ENCODE measurements at places on chromosomes 13 and 19. TPM values are rescaled to one million over a fixed set of nuclear protein-coding genes. Genes with fewer than 3 reads are reported as not detected.
A peak's percentile ranks its signal among the peaks of the same experiment; 100 is the strongest.

ERICH6B gene
- not detected for total RNA-seq

DNA sequence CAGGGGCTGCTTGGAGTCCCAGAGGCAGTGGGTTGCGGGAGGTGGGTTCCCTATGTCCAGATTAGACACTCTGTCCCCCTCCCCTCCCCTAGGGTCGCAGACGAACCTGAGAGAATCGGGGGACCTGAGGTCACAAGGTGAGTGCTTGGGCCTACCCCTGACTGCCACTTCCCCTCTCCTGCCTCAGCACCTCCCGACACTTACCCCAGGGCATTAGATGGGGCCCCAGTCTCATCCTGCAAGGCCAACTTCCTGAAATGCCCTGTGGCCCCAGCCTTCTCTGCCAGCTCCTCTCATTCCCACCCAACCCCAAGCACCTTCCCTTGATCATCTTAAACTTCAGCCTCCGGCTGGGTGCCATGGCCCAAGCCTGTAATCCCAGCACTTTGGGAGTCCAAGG is 23.0 kb downstream of the CKM start:
- H3K4me1 ChIP-seq, result no peaks in the 10 kb centered on the region
- H3K27me3 ChIP-seq, result no peaks in the 10 kb centered on the region
- H3K4me3 ChIP-seq, result no peak overlapping the region

ACP5 gene
- 16.6 TPM for total RNA-seq

- H3K27me3 ChIP-seq, result no peaks in the 10 kb centered on the region
- no peak overlapping the region for H3K27ac ChIP-seq
- no peaks in the 10 kb centered on the region for H3K4me1 ChIP-seq
- no peak for DNase-seq
Observed at GRCh38 chr19:51621178-51621577, 9.0 kb downstream of the SIGLEC5 start.

DNA sequence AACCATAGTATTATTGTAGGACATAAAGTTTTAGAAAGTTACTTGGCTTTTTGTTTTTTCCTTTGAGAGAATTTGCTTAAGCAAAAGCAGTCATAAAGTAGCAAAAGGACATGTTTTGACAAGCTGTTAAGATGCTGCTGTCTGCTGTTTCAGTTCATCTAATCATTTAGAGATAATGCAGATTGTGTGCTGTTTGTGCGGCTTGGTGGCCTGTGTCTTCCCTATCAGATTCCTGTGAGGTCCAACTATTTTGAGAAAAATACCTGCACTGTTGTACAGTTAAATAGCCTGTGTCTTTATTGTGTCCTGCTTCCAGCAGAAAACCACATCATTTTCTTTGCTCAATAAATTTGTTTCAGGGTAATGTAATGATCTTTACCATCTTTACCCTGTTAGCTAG is 20.0 kb downstream of the UCHL3 start:
- H3K4me3 ChIP-seq, result no peak overlapping the region
- no peak for DNase-seq
- H3K36me3 ChIP-seq, result no peaks in the 10 kb centered on the region
- H3K27me3 ChIP-seq, result no peaks in the 10 kb centered on the region
- no peaks in the 10 kb centered on the region for H3K4me1 ChIP-seq

DNA sequence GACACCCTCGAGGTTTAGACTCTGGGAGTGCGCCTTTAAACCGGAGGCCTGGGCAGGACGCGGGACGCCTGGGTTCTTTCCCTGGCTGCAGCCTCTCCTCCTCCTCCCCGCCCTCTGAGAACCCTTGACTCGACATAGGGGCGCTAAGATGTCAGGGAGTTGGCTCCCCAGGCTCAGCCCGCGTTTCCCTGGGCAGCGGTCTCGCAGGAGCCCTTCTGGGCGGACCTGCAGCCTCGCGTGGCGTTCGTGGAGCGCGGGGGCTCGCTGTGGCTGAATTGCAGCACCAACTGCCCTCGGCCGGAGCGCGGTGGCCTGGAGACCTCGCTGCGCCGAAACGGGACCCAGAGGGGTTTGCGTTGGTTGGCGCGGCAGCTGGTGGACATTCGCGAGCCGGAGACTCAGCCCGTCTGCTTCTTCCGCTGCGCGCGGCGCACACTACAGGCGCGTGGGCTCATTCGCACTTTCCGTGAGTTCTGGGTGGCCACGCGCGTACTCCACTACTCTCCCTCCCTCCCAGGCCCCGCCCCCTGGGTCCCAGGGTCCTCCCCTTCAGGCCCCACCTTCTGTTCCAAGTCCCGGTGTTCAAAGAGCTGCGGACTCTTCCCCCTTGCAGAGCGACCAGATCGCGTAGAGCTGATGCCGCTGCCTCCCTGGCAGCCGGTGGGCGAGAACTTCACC is 1.3 kb downstream of the ICAM5 start:
- H3K4me1 ChIP-seq, result peaks cover 46% of the 10 kb centered on the region
- no peak overlapping the region for H3K27ac ChIP-seq
- peaks cover 93% of the 10 kb centered on the region for H3K27me3 ChIP-seq
- H3K4me3 ChIP-seq, result no peak overlapping the region
- no peaks in the 10 kb centered on the region for H3K36me3 ChIP-seq

CGB5 gene
- 1.9 TPM for total RNA-seq

- no peaks in the 10 kb centered on the region for H3K36me3 ChIP-seq
- no peak for DNase-seq
- no peaks in the 10 kb centered on the region for H3K4me1 ChIP-seq
- H3K27ac ChIP-seq, result no peak overlapping the region
- H3K4me3 ChIP-seq, result no peak overlapping the region
Observed at GRCh38 chr13:70829748-70830147, 721.5 kb upstream of the KLHL1 start.

DNA sequence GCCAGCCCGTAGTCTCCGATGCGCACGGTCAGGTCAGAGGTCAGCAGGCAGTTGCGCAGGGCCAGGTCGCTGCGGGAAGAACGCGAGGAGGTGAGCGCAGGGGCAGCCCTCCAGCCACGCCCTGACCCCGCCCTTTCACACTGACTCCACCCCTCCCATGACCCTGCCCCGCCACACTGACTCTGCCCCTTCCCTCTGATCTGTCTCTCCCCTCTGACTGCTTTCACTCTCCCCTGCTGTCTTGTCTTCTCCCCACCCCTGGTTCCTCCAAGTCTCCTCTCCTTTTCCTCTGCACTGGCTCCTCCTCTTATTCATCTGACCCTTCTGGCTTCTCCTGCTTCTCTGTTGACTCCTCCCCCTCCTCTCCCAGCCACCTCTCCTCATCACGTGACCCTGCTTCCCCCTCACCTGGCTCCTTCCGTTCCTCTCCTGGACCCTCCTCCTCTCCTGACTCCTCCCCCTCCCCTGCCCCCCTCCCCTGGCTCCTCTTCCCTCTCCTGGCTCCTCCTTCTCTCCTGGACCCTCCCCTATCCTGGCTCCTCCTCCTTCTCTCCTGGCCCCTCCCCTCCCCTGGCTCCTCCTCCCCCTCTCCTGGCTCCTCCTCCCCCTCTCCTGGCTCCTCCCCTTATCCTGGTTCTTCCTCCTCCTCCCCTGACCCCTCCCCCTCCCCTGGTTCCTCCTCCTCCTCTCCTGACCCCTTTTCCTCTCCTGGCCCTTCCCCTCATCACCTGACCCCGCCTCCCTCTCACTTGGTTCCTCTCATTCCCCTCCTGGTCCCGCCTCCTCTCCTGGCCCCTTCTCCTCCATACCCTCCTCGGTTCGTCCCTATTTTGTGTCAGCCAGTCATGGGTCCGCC is 9.9 kb downstream of the LMTK3 start:
- H3K27me3 ChIP-seq, result no peaks in the 10 kb centered on the region
- H3K4me1 ChIP-seq, result peaks cover 3% of the 10 kb centered on the region
- H3K27ac ChIP-seq, result peak overlapping the region; percentile 40
- H3K36me3 ChIP-seq, result no peaks in the 10 kb centered on the region
- peak; percentile 97 for DNase-seq

ZNF823 gene
- total RNA-seq, result 13.9 TPM

ZNF729 gene
- total RNA-seq, result not detected

GRCh38 chr19:13920940-13921747 is 15.1 kb downstream of the CC2D1A start:
- H3K4me1 ChIP-seq, result no peaks in the 10 kb centered on the region
- H3K4me3 ChIP-seq, result no peak overlapping the region
- no peaks in the 10 kb centered on the region for H3K36me3 ChIP-seq
- H3K27ac ChIP-seq, result no peak overlapping the region
- H3K27me3 ChIP-seq, result no peaks in the 10 kb centered on the region
- DNase-seq, result no peak

- no peak overlapping the region for H3K4me3 ChIP-seq
- no peaks in the 10 kb centered on the region for H3K4me1 ChIP-seq
- H3K27ac ChIP-seq, result peak overlapping the region; percentile 27
- H3K27me3 ChIP-seq, result no peaks in the 10 kb centered on the region
- no peak for DNase-seq
Observed at GRCh38 chr13:33322543-33322809, 36.9 kb upstream of the STARD13 start.

GRCh38 chr19:56111601-56112312 is 9.3 kb downstream of the ZNF787 start:
- no peaks in the 10 kb centered on the region for H3K27me3 ChIP-seq
- peak overlapping the region; percentile 89 for H3K27ac ChIP-seq
- H3K4me3 ChIP-seq, result no peak overlapping the region
- H3K36me3 ChIP-seq, result no peaks in the 10 kb centered on the region
- H3K4me1 ChIP-seq, result peaks cover 53% of the 10 kb centered on the region

CEACAM7 gene
- 6.3 TPM for total RNA-seq

All from hepatocyte (in vitro differentiated cells).